ENCODE measurements at places on chromosomes 7 and 10.

DNA sequence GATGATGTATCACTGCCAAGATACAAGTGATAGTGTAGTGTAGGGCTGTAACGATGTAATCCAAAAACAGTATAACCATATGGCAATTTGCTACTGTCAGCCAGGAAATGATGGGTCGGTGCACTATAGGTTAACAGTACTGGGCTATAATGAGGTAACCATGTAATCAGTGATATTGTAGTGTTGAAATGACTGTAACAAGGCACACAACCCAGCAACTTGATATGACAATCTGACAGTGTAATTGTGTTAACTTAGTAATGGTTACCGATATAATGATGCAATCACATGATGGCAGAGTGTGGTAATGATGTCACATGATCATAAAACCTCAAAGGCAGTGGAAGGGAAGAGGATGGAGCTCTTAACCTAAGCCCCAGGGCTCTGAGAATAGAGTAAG lies 73.8 kb upstream of the SLF2 start:
- no peak for DNase-seq

GRCh38 chr10:53023411-53023810 lies 250.8 kb upstream of the MBL2 start:
- no peak for DNase-seq

GRCh38 chr10:50536617-50537240 lies 87.0 kb downstream of the SGMS1 start:
- DNase-seq: no peak

DNA sequence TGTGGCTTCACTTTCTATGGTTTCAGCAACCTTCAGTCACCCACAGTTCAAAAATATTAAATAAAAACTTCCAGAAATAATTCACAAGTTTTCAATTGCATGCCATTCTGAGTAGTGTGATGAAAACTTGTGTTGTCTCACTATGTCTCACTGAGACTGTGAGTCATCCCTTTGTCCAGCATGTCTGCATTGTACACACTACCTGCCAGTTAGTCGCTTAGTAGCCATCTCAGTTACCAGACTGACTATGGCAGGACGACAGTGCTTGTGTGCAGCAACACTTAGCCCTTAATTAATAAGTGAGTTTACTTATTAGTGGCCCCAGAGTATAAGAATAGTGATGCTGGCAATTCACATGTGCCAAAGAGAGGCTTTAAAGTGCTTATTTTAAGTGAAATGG lies 22.5 kb downstream of the CCDC186 start:
- no peak for DNase-seq

- no peak for DNase-seq
Measured at GRCh38 chr10:60733517-60733822, 44.8 kb upstream of the CDK1 start.

All from activated CD4-positive, alpha-beta memory T cell treated with anti-CD3 and anti-CD28 coated beads, Interleukin-2, amount 10 ng/mL, durations not matched to agents 7 days and 5 days (primary cell).